Activated CD8-positive, alpha-beta T cell treated with anti-CD3 and anti-CD28 coated beads, Interleukin-2, amount 10 ng/mL, durations not matched to agents 7 days and 5 days (primary cell): ENCODE measurements at places on chromosomes 2 and 18. TPM values are rescaled to one million over a fixed set of nuclear protein-coding genes. Genes with fewer than 3 reads are reported as not detected.

Gene RAB31
- total RNA-seq: not detected

Gene HRH4
- total RNA-seq: not detected

Gene TPO
- total RNA-seq: not detected

Gene GKN1
- total RNA-seq: not detected

Gene GCKR
- not detected for total RNA-seq

Gene B4GALT6
- total RNA-seq: 1.3 TPM

Gene HOXD3
- total RNA-seq: not detected

Gene FEV
- not detected for total RNA-seq

DNA sequence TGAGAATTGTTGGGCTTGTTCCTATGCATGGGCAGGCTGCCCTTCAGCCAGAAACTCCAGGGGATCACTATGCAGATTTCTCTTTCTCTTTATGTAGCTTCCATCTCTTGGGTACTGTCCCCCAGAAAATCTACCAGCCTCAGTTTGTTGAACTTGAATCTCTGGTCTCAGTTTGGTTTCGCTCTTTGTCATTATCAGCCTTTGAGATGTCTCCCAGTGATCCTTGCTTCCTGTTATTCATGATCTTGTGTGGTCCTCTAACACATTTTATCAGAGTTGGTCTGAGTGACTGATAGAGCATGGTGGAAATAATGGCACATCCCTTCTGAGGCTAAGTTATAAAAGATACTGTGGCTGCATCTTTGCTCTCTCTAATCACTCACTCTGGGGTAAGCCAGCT, 7.8 kb downstream of the TMEM87B start:
- H3K27me3 ChIP-seq: no peaks in the 10 kb centered on the region
- no peak overlapping the region for H3K4me3 ChIP-seq
- peaks cover 78% of the 10 kb centered on the region for H3K36me3 ChIP-seq

GRCh38 chr2:129903586-129904425, 75.7 kb upstream of the RAB6C start:
- no peaks in the 10 kb centered on the region for H3K36me3 ChIP-seq
- H3K4me3 ChIP-seq: no peak overlapping the region
- H3K27ac ChIP-seq: no peak overlapping the region
- H3K4me1 ChIP-seq: no peaks in the 10 kb centered on the region

- DNase-seq: peak; percentile 45
- peaks cover 8% of the 10 kb centered on the region for H3K36me3 ChIP-seq
- peaks cover 55% of the 10 kb centered on the region for H3K4me1 ChIP-seq
- H3K27ac ChIP-seq: peak overlapping the region; percentile 22
- H3K27me3 ChIP-seq: peaks cover 33% of the 10 kb centered on the region
- H3K4me3 ChIP-seq: no peak overlapping the region
Measured at GRCh38 chr18:44733069-44733753, 52.5 kb downstream of the SETBP1 start.

DNA sequence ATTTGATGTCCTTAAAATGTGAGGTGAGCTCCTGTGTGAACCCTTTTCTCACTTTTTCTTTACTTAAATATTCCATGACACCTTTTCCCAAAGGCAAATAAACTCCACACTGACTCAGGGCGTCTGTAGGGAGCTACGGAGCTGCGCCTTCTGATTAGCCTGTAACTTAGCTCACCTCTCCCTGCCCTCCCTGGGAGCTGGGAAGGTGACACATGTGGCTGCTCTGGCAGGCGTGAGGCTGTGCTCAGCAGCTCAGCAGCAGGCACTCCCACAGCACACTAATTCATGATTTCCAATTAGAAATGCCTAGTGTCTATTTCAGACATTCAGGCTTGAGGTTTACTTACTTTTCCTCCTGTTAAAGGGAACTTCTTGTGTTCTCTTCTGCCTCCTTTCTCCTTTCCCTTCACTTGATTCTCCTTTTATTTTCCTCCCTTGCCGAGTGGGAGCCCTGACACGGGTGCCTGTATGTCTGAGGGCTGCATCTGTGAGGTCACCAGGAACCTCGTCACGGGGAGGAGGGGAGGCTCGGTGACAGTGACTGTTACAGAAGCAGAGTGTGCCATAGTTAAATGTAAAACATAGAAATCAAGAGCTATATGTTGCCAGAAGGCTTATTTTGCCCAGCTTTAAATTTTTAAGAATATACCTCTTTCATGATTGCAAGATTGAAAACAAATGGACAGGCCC, 437.1 kb downstream of the DCDC2C start:
- H3K27me3 ChIP-seq: no peaks in the 10 kb centered on the region
- DNase-seq: no peak
- H3K4me1 ChIP-seq: no peaks in the 10 kb centered on the region
- H3K4me3 ChIP-seq: no peak overlapping the region
- H3K36me3 ChIP-seq: no peaks in the 10 kb centered on the region

GRCh38 chr2:128271911-128272600, 46.6 kb downstream of the HS6ST1 start:
- H3K27ac ChIP-seq: no peak overlapping the region
- no peaks in the 10 kb centered on the region for H3K27me3 ChIP-seq
- peaks cover 10% of the 10 kb centered on the region for H3K36me3 ChIP-seq
- H3K4me3 ChIP-seq: no peak overlapping the region
- no peaks in the 10 kb centered on the region for H3K4me1 ChIP-seq
- DNase-seq: no peak

- H3K27ac ChIP-seq: no peak overlapping the region
- H3K36me3 ChIP-seq: no peaks in the 10 kb centered on the region
- DNase-seq: no peak
- H3K27me3 ChIP-seq: no peaks in the 10 kb centered on the region
Measured at GRCh38 chr18:42641996-42642395, 473.5 kb downstream of the RIT2 start.

GRCh38 chr18:60096428-60096827, 196.6 kb downstream of the PMAIP1 start:
- DNase-seq: no peak
- peaks cover 2% of the 10 kb centered on the region for H3K27me3 ChIP-seq
- H3K36me3 ChIP-seq: no peaks in the 10 kb centered on the region
- H3K4me3 ChIP-seq: no peak overlapping the region
- H3K4me1 ChIP-seq: no peaks in the 10 kb centered on the region

GRCh38 chr2:105801961-105802360, 57.2 kb downstream of the NCK2 start:
- H3K4me3 ChIP-seq: no peak overlapping the region
- H3K27me3 ChIP-seq: no peaks in the 10 kb centered on the region
- peak overlapping the region; percentile 97 for H3K27ac ChIP-seq
- peaks cover 95% of the 10 kb centered on the region for H3K4me1 ChIP-seq
- DNase-seq: no peak

DNA sequence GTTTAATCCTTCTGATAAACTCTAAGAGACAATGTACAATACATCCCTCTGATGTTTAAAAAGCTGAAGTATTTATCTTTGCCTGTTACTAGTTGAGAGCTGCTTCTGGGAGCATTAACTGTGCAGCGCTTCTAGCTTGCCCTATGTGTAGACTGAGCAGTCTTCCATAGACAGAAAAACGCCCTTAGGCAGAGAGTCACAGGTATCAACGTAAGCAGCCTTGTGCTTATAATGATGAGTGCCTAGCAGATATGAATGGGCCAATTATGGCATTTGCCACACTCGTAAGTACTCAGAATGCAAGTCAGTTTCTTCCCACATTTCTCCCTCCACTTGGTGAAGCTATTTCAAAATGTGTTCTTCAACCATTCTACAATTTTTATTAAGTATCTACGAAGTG, 731.1 kb upstream of the SLC8A1 start:
- H3K36me3 ChIP-seq: no peaks in the 10 kb centered on the region
- no peak overlapping the region for H3K4me3 ChIP-seq
- H3K27me3 ChIP-seq: no peaks in the 10 kb centered on the region

GRCh38 chr2:238714038-238714528, 133.8 kb upstream of the TWIST2 start:
- no peaks in the 10 kb centered on the region for H3K4me1 ChIP-seq
- H3K36me3 ChIP-seq: no peaks in the 10 kb centered on the region
- no peak overlapping the region for H3K4me3 ChIP-seq
- DNase-seq: no peak

DNA sequence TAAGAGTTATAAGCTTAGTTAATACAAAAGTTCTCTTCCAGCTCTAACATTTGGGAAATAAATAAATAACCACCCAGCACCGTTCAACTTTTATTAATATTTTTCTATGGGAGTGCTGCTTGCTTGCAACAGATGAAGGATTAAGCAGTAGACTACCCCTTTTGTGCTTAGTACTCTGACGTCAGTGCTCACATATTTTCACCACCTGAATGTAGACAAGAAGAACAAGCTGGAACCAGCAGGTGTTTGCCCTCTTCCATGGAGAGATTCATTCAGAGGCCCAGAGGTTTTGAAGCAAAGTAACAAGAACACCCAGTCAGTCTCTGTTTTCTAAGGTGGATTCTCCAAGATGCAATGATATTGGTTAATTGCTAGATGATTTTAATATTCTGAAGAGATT, 307.1 kb upstream of the PIK3C3 start:
- DNase-seq: no peak
- no peaks in the 10 kb centered on the region for H3K27me3 ChIP-seq
- H3K27ac ChIP-seq: no peak overlapping the region
- H3K4me3 ChIP-seq: no peak overlapping the region
- H3K4me1 ChIP-seq: no peaks in the 10 kb centered on the region
- no peaks in the 10 kb centered on the region for H3K36me3 ChIP-seq

DNA sequence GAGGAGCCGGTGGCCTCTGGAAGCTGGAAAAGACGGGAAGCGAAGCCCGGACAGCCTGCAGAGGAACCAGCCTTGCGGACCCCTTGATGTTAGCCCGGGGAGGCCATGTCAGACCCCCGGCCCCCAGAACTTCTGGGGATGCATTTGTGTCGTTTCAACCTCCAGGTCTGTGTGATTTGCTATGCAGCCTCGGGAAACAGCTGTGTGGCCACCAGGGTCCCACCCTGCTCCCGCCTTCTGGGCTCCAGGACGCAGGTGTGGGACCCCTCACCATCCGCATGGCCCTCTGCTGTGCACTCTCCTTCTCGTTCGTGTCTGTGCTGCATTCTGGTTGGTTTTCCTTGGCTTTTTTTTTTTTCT, 13.3 kb downstream of the NEU4 start:
- DNase-seq: no peak
- H3K4me3 ChIP-seq: no peak overlapping the region
- peaks cover 25% of the 10 kb centered on the region for H3K4me1 ChIP-seq
- peaks cover 6% of the 10 kb centered on the region for H3K36me3 ChIP-seq

DNA sequence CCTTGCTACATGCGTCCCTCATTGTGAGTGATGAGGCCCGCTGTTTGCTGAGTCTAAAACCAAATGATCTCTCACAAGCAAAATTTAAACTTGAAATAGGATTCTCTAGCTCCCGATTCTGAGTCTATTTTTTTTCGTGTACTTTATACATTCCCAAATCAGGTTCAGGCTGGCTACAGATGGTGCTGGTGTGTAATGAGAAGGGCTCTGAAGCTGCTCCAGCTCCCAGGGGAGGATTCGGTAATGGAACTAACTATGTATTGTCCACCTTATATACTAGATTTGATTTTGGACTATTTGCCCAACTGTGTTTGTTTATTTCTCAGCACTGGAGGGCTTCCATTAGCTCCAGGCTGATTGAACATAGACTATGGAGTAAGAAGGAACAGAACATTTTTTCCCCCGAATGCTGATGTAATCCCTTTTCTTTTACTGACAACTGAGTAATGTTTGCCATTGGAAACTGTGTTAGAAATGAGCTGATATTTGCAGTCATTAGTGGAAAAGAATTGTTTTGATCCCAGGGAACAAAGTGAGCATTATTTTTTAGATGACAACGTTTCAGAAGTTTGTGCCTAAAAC, 274.0 kb upstream of the FIGN start:
- H3K27ac ChIP-seq: no peak overlapping the region
- no peak for DNase-seq
- no peaks in the 10 kb centered on the region for H3K36me3 ChIP-seq
- no peaks in the 10 kb centered on the region for H3K4me1 ChIP-seq
- no peaks in the 10 kb centered on the region for H3K27me3 ChIP-seq

- no peaks in the 10 kb centered on the region for H3K36me3 ChIP-seq
- no peak overlapping the region for H3K27ac ChIP-seq
- no peak for DNase-seq
- H3K27me3 ChIP-seq: no peaks in the 10 kb centered on the region
- H3K4me3 ChIP-seq: no peak overlapping the region
Measured at GRCh38 chr2:225739328-225739727, 339.8 kb downstream of the NYAP2 start.
